ENCODE measurements at places on chromosomes 12 and 14.

- no peak for DNase-seq
Observed at GRCh38 chr14:72619111-72619571, 274.8 kb downstream of the DPF3 start.

DNA sequence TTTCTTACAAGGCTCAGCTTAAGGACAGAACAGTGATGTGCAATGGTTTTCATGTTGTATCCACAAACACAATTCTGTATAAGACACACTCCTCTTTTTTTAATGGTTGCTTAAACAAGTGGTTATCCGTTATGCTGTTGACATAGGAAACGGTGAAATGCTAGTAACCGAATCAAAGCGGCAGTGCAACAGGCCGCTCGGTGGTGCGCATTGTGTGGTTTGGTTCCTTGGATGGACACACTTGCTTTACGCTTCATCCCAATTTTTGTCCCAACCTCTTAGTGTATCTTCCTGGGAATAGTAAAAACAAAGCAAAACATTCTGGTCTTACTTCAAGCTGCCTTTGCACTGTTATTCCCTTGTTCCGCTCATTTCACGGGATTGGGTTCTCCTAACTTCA, 650 bp upstream of the PTGER2 start:
- DNase-seq, result no peak

- DNase-seq, result no peak
Observed at GRCh38 chr14:44732144-44732543, 225.1 kb upstream of the FSCB start.

- no peak for DNase-seq
Observed at GRCh38 chr14:93090826-93091555, 24.7 kb downstream of the ITPK1 start.

GRCh38 chr14:54864526-54864925, 38.1 kb downstream of the GCH1 start:
- no peak for DNase-seq

GRCh38 chr12:19036673-19037357, 92.7 kb upstream of the PLEKHA5 start:
- no peak for DNase-seq

GRCh38 chr12:23236811-23237210, 611.8 kb downstream of the ETNK1 start:
- DNase-seq, result no peak

GRCh38 chr12:93183940-93184671, 193.6 kb upstream of the NUDT4 start:
- no peak for DNase-seq

- no peak for DNase-seq
Observed at GRCh38 chr14:92819011-92819597, 25.0 kb downstream of the GOLGA5 start.

DNA sequence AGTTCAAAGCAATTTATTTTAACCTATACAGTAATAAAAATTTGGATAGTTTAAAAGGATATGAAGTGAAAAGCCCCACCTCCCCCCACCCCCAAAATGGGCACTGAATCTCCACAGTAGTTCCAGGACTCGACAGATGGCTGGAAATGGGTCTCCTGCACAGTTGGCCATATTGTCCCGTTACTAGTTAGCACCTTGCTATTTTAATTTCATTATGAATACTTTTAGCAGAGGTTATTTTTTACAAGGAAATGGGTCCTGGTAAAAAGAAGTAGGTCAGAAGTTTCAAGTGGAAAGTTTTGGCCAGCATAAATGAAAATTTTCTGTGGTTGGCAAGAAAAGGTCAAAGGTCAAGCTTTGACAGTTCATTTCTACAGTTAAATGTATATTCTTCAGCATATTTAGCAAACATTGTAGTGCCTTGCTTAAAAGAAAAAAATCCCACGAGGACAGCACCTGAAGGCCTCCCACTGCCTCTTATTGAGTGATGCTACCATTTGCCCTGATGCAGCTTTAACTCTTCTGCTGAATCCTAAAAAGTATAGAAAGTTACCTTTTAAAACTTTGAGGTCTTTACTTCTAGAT, 28.3 kb downstream of the MTHFD1 start:
- no peak for DNase-seq

DNA sequence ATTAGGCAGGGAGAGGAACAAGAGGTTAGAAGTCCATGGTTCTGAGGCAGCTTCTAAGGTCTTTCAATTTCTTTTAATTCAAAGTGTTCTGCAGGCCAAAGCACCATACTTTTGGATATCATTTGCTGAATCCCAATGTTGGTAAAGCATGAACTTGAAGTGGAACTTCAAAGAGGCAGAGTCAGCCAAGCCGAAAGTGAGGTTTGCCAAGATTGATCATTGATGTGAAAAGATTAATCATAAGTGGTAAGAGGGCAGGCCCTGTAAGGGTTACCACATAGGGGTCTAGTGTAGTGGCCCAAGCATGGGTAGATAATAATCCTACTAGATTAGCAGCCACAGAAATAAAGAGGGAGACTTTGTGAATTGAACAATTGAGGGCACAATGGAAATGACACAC, 191.7 kb upstream of the DIO2 start:
- no peak for DNase-seq

DNA sequence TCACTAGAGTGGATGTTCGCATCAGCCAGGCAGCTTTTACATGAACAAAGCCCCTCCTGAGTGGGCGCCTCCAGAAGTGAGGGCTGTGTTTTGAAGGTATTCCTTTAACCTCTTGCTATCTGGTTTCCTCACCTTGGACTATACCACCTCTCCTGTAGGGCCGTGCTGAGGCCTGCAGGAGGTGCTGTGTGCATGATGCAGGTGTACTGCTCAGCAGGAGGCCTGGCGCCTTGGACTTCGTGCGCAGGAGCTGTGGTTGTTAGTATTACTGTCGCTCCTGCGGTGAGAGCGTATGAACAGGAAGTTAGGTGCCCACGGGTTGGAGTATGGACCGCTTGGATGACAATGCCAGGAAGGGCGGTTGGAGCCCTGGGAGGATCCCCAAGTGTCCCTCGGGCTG, 130.7 kb downstream of the TSPAN9 start:
- DNase-seq, result no peak

All from SHP77 (cell line).